Neural progenitor cell (in vitro differentiated cells): ENCODE measurements at places on chromosomes 4 and X.

DNA sequence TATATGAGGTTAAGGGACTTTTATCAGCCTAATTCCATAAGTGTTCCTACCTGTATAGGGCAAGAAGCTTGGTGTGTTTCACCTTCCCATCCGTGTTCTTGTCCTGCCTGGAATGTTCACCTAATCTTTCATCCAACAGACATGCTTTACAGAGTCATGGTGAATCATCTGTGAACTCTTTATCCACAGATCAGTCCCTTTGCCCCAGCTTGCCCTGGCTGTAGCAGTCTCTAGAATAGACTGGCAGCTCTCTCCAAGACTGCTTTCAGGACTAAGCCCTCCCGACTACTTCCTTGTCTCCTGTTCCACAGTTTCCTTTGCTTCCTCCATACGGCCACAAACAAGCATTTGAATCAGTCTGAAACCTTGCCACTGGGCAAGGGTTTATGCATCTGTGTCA lies 177.9 kb upstream of the IL15 start:
- no peak for DNase-seq

DNA sequence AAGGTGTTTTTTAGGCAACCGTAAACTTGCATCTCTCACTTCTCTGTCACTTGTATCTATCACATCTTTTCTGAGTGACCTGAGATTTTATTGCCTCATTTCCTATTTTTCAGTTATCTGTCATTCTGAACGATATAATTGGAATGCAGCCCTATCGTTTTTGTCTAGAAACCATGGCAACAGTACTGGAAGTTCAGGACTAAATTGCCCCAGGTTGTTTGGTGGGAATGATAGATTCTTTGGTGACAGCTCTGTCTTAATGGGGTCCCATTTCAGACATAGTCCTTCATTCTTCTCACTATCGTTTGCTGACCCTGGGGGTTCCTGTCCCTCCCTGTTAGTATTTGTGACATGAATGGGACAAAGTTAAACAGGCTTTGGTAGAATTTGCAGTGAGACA lies 267.7 kb upstream of the GALNT7 start:
- no peak for DNase-seq

GRCh38 chr4:156816360-156816755 lies 155.2 kb downstream of the PDGFC start:
- DNase-seq = no peak

DNA sequence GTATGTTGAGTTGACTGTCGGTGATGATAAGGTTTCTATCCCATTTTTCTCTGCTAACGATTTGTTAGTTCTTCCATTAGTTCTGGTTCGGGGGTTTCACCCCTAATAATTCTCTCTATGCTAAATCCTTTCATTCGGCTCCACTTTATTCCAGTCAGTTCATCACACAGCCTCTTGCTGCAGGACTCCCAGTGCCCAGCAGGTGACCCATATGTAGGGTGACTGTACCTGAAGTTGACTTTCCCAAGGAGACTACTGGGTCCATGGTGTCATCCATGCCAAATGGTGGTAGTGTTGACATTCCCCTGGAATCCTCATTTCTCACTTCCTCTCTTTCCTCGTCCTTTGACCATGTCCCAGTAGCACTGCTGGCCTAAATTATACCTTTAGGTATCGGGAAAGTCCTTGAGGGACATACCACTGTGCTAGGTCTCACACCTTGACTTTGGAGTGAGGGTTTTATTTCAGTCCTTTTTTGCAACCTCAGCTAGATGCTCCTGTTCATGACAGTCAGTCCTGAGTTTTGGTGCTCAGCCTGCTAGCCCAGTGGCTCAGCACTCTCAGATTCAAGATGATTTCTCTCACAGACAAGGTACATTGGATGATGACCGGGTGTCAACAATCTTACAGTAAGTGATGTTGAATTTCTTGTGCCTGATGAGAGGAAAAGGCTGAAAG lies 105.1 kb upstream of the ARHGAP24 start:
- no peak for DNase-seq

- DNase-seq = peak; percentile 50
Measured at GRCh38 chr4:41957634-41958033, 22.4 kb downstream of the TMEM33 start.

DNA sequence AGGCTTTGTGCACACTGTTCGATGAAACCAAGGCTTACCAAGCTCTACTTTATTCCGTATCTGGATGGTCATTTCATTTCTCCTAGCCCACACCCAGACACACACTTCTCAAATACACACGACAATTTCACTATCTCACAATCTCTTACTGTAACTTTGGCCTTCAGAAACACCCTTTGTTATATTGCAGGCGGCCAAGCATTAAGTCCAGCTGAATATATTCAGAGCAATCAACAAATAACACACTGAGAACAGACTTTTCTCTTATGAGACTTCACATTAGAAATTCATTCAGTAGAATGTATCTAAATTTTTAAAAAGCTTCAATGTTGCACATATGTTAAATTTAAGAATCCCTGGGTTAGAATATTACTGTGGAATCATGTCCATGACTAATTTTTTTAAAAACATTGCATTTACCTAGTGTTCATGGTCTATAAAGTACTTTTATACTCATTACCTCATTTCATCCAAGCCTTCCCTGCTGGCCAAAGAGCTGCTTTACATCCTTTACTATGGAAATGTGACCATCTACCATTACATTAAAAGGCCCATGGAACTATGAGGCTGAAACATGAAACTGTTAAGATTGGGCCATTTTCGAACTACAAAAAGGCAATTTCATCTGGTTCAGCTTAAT lies 10.5 kb upstream of the MAGEB17 start:
- DNase-seq = no peak

GRCh38 chrX:36868592-36868991 lies 139.6 kb upstream of the FAM47C start:
- DNase-seq = no peak

GRCh38 chrX:16658284-16658683 lies 8.3 kb downstream of the S100G start:
- no peak for DNase-seq

DNA sequence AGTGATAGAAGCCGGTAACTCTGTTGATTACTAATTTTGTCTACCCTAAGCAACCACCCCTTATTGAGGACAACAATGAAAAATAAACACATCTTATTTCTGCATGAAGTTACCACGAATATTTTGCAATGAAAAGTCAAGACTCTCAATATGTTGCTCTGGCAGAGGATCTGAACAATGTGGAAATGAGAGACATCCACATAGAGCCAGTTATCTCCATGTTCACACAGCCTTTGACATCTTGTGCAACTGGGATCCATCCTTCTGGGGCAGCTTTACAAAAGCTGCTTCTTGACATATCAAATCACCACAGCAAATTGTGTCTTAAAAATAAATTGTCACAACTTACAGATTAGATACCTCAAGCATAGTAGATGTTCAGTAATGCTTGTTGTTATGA lies 10.2 kb downstream of the EDNRA start:
- no peak for DNase-seq

GRCh38 chr4:24640366-24640765 lies 56.0 kb upstream of the DHX15 start:
- no peak for DNase-seq

- peak; percentile 86 for DNase-seq
Measured at GRCh38 chr4:1864076-1865008, 6.9 kb upstream of the NSD2 start.

- DNase-seq = no peak
Measured at GRCh38 chr4:79272126-79272525, 53.7 kb downstream of the NAA11 start.

DNA sequence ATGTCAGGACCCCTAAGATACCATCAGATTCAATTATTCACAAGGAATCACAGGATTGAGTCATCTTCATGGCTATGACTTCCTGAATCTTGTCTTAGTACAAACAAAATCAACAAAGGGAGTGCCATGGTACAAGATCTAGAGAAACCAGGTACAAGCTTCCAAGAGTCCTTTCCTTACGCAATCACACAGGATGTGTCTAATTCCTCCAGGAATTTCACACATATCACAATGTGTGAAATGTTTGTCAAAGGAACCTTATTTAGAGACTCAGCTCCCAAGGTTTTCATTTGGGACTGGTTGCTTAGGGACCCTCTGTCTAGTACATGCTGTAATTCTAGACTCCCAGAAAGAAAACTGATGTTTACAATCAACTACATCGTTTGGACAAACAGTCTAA lies 83.0 kb downstream of the MAB21L2 start:
- DNase-seq = no peak

DNA sequence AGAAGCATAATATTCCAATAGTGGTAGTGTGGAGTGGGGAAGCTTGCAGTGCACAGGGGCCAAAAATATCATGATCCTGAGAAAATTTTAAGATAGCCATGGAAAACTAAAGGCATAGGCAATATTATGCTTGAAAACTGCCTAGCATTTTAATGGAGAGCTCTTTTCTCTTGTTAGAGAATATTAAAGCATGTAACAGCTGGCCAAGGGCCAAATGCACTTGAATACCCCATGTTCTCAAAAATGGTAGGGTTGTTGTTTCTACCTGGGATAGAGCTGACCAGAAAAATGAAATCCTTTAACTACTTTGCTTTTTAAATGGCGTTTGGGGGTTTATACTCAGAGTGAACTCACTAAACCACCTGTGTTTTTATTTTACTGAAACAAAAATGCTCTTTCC lies 739.6 kb upstream of the SLIT2 start:
- no peak for DNase-seq

DNA sequence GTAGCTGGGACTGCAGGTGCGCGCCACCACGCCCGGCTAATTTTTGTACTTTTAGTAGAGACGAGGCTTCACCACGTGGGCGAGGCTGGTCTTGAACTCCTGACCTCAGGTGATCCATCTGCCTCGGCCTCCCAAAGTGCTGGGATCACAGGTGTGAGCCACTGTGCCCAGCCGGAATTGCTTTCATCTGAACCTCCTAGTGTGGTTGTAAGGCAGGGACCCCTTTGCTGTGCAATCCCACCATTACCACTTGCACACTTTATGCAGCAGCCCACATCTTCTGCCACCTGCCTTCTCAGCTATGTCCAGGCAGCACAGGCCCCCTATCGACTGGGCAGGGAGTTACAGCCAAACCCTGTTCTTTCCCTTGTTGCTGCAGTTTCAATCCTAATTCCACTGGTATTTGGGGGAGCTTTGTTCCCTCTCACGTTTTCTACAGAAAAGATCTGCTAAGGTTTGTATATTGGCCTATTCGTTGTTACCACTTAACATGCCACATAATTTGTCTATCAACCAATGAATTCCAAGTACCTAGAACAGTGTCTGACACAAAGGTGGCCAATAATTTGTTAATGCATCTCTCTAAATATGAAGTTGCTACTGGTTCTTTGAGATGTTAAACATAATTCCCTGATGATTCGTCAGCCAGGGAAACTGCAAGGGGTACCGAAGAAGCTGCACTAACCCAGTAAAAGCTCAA lies 6.5 kb downstream of the RPL39 start:
- DNase-seq = peak; percentile 24

DNA sequence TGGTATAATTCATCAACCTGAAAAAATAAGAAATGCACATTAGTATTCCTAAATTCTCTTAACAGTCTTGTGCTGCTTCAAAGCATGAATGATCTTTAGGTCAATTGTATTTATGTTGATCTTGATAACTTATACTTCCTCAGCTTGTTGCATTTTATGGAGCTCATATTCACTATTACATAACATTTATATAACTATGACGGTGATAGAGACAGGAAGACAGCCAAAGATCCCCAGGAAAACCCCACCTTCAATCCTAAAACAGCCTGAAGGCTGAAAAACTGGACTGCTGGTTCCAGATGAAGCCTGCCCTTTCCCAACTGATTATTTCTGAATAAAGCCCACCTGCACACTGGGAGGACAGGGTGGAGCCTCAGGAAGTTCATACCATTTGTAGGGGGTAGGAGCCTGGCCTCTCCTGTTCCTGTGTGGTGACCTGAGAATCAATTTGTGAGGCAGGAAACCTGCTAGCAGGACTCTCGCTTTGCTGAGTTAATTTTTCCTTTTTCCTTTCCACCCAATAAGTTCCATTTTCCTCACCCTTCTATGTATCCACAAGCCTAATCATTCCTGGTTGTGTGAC lies 30.5 kb downstream of the MAGEC1 start:
- DNase-seq = no peak

DNA sequence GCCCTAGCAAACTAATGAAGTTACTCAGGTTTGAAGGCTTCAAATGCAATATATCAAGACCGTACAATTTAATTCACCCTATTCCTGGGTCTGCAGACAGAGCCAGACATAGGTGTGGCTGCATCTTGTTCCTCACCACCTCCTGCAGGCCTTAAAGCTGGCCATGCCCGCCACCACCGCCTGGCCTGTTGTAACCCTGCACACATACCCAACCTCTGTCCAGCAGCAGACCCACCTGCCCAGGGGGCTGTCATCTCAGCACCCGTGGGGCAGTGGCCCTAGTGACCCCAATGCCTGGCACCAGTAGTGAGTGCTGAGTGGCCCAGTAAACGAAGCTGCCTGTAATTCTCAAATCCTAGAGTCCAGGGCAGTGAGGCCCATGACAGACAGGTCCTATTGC lies 40.7 kb downstream of the ZBTB49 start:
- no peak for DNase-seq

DNA sequence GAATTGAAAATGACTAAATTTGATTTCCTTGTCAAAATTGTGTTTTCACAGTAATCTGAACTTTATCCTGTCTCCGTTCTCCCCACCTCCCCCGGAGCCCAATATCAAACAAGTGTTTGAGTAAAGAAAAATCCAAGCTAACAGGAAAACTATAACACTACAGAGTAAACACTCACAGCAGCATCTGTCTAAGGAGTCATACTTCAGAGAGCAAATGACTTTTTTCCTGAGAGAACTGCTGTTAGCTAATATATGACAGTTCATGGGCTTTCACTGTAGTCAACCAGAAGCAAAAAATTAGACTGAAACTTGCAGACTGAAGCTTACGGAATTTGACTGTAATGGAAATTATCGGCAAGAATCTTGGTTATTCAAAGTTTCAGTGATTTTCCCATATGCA lies 321.7 kb downstream of the ANKRD50 start:
- DNase-seq = no peak

- DNase-seq = no peak
Measured at GRCh38 chr4:8182858-8183725, 16.0 kb upstream of the SH3TC1 start.

DNA sequence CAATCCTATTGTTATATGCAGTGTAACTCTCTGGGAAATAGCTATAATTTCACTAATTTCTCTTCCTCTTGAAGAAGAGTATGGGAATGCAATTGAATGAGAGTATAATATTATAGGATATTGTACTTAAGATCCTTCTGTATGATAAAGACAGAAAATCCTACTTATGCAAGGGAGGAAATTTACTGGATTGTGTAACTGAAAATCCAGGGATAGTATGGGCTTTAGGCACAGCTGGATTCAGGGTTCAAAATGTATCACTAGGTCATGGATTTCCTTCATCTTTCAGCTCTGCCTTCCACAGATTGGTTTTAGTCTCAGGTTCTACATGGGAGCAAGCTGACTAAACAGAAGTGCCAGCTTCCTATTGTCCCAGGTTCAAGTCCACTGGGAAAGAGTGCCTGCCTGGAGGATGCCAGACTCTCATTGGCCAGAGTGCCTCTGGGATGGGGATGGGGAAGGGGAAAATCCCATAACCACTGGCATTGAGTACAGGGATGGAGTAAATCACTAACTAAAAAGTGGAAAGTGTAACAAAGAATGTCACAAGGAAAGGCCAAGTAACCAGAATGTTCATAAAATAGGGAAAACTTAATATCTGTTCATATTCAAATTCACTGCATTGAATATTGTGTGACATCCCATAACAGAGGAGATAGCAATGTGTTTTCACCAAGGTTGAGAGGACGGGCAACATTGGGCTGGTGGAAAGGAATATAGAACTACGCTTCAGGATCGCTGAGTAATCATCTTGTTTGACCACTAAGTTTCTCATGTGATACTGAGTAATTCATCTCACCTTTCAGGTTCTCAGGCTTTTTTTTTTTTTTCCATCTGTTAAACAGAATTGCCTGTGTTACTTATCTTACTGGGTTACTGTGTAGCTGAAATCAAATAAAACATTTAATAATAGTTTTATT lies 75.7 kb downstream of the ANXA3 start:
- no peak for DNase-seq
